Stimulated activated CD4-positive, alpha-beta T cell treated with anti-CD3 and anti-CD28 coated beads, TNF-alpha, amount 100 ng/mL, for 1 hour (primary cell): ENCODE measurements at places on chromosomes 11 and 22.

DNA sequence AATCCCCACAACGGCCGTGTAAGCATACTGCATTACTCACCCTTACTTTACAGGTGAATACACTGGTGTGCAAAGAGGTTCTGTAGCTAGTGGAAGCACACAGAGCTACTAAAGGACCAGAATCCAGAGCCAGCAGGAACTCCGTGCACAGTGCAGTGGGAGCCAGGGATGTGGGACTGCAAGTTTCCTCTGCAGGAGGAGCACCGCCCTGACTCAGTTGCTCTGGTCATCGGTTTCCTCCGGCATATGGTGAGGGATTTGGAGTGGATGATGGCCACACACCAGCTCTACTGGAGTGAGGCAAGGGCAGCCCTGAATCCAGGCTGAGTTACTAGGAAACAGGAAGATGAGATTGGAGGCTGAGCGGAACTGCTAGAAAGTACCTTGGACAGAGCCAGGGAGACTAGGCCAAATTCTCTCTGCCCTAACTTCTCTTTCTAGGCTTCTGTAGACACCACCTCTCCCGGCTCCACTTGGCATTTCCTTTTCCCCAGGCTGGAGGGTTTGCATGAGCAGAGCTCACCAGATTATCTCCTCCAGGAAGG, 18.2 kb upstream of the C22orf42 start:
- no peak for DNase-seq

GRCh38 chr11:132579136-132579535, 953.2 kb downstream of the OPCML start:
- DNase-seq: no peak

- DNase-seq: no peak
These were observed 4.7 kb downstream of the PEX26 start for GRCh38 chr22:18082467-18082866.

DNA sequence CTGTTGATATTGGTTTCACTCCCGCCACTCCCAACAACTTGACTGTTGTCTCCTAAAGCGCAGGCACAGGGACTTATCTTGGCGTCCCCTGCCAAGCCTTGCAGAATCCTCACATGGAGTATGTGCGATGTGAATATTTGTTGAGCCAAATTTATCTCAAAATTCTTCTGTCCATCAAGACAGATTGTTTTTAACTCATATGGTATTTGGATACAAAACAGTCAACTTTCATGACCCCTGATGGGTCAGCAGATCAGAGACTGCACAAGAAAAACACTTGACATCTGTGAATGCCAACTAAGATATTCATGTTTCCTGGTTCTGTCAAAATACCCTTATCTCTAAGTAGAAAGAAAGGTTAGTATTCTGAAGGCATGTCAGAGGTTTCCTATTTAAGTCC, 221.7 kb upstream of the BLID start:
- no peak for DNase-seq

- no peak for DNase-seq
These were observed 100.5 kb upstream of the TIMP3 start for GRCh38 chr22:32701034-32701433.

GRCh38 chr11:32594272-32594671, 10.6 kb downstream of the EIF3M start:
- DNase-seq: no peak

DNA sequence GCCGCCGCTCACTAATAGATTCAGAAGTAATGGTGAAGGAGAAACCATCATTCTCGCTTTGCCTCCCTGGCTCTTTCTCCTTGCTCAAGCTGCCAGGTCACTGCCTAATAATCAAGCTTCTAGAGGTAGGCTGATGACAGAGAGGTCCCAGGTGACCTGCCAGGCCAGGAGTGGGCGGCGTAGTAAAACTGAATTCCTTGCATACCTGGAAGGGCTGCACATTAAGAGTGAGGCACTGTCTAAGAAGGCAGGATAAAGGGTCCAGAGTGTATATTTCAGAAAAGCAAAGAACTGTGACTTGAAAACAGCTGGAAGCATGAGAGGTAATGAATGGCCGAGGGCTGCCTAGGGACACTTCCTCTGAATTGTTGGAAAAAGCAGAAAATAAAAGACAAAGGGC, 4.1 kb downstream of the SYT13 start:
- DNase-seq: no peak

DNA sequence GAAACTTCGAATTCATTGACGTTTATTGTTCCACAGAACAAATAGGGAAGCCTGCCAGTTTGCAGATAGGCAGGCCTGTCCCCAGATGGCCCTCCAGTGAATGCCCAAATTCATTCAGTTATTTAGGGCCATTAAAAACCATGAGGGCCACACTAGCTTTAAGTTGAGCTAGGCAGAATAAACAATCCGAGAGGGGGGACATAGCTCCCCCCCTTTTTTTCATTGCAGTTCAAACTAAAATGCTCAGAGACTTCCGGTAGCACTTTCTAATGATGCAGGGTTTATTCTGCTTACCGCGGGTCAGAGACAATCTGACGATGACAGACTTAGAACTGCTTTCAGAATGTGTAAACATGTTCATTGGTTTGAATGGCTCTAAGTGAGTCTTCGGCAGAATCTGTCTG, 72.0 kb downstream of the ZBTB16 start:
- no peak for DNase-seq

- DNase-seq: no peak
These were observed 634.1 kb upstream of the LRRC4C start for GRCh38 chr11:42093541-42093940.

DNA sequence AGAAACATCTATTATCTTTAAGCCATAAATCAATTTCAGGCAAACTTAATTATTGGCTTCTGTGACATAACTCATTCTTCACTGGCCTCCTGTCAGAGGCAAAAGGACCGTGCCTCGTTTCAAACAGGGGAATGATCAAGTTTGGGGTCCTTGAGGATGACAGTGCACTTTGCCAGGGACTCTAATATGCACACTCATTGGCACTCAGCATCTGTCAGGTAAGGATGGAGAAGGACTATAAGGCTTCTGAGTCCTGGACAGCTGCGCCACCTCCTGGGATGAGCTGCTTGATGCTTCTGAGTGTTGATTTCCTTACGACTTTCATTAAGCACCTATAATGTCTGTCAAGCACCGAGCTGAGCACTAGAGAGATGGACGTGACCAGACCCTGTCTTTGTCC, 20.2 kb downstream of the BPIFC start:
- DNase-seq: no peak

- no peak for DNase-seq
These were observed 19.6 kb downstream of the RTN4R start for GRCh38 chr22:20248461-20248978.

DNA sequence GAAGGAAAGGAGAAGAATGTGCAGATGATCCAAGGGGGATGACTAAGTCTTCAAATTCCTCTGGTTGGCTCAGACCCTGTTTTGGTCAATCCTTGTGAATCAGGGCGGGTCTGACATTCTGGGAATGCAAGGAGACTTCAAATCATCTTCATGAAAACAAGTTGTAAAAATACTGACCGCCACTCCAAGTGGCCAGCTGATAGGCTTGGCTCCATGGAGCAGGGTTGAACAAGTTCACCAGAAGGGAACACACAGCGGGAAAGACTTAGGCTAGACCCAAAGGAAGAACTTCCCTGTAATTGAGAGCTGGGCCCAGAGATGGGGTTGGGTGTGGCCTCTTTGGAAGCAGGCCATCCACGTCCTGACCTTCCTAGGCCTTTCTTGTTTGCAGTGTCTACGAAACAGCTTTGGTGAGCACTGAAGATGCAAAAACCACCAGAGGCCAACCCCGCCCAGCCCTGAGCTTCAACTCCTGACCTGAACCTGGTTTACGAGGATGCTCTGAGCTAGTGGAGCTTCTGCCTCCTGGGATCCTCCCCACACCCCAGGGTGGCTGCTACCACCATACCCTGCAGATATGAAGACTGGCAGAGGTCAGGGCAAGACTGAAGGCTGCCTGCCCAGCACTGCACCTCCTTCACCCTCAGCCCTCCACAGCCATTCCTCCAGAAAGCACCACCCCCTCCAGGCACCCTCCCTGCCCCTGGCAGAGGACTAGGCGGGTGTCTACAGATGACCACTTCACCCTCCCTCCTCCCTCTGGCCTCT, 26.1 kb downstream of the GDPD5 start:
- DNase-seq: no peak

DNA sequence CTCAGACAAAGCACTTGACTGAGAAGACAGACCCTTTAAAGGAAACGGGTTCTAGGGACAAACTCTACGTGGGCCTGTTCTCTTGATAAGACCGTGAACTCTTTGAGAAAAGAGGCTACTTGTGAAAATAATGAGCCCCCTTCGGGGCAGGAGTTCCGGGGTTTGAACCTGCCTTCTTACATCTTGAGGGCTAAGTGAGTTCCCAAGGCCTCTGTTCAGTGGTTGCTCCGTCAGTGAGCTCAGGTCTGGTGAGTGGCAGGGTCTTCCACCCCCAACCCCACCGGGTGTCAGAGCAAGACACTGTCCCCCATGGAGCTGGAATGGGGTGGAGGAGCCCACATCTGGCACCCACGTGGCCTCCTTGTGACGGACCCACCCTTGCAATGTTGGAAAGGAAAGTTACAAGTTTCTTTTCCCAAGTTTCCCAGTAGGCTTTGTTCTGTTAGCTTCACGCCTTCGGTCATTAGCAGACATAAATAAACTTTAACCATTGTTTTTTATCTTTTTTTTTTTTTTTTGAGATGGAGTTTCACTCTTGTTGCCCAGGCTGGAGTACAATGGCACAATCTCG, 6.3 kb upstream of the SAMM50 start:
- no peak for DNase-seq

- no peak for DNase-seq
These were observed 7.2 kb downstream of the APLP2 start for GRCh38 chr11:130076778-130077481.

DNA sequence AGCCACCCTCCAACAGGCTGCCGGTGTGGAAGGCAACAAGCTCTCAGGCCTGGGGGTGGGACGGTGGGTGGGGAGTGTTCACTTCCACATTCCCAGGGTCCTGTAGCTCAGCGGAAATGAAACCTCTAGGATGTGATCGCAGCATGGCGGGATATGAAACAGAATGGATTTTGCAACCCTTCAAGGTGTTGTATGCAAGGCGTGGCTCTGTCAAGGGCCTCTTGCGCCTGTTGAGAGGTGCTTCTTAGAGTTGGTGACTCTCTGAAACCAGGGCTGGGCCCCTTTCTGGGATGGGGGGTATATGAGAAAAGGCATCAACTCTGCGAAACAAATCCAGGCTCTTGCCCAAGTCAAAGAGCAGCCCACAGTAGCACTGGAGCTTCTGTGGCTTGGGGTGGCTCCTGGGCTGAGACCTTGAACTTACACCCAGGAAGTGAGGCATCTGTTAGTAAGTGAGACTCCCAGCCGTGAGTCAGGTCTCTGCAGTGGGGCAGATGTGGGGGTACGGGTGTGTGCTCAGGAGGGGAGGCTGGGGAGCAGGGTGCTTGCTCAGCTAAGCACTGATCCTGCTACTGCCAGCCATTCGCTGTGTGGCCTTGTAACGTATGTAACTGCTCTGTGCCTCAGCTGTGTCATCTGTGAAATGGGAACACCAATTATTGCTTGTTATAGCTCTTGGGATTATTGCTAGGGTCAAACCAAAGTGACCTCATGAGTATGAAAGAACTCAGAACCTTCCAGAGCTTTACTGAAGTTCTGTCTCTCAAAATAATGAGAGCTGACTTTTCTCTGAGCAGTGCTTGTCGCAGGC, 28.3 kb downstream of the NECTIN1 start:
- DNase-seq: no peak

GRCh38 chr11:35839368-35840161, 104.3 kb upstream of the LDLRAD3 start:
- DNase-seq: no peak

DNA sequence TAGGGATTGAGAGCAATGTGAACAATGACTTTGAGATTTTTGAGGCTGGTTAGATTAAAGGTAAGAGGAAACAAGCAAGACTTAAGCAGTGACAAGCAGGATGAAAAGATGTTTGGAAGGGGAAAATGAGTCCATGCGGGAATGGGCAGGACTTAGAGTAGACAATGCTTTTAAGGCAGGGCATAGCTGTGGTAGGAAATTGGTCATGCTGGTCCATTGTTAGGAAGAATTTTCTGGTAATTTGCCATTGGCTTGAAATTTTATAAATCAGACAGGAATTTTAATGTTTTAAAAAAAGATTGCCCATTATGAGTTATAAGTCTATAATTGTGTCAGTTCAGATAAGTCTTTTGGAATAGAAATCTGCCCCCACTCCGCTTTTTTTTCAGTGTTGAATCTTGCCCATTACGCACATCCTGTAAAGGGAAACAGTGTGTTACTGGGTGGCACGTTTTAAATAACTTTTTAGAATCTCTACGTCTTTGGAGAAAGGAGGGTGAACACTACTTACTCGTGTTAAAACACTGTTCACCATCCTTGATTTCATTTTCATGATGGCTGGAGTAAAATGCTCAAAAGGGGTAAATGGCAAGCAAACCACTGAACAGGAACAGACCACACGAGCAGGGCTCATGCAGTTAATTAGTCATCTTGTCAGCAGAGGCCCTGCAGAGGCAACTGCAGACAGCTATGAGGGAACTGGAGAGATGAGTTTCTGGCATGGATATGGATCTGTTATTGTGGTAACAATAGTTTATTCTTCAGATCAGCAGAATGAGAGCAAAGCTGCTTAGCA, 25.0 kb downstream of the SWAP70 start:
- DNase-seq: no peak

- DNase-seq: no peak
These were observed 104.1 kb upstream of the E2F8 start for GRCh38 chr11:19344661-19345518.

DNA sequence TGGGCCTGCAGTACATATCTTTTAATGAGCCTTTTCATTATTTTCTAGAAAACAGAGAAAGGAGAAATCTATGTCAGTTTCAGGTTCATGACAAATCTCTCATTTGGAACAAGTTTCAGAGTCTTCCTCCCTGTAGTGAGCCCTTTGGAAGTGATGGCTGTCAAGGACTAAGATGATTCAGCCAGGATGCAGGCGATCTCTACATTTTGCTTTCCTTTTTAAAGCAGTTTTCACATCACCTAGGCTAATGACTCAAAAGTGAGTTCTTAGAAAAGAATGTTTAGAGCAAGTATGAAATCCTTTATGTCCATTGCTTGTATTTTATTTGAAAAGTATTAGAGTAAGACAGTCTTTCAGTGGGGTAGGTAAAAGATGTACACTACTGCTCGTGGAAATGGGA, 130.1 kb downstream of the TRPC6 start:
- DNase-seq: no peak

DNA sequence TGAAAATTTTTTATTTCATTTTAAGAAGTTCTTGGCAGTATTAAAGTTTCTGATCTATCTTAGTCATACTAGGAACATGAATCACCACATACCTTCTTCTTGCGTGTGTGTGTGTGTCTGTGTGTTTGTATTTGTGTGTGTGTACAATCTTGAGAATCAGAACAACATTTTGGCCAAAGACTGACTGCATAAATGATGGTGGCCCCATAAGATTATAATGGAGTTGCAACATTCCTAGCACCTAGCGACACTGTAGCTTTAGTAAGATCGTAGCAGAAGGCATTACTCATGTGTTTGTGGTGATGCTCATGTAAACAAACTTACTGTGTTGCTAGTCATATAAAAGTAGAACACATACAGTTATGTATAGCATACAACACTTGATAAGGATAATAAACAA, 205.4 kb downstream of the FAM76B start:
- no peak for DNase-seq

GRCh38 chr11:67119585-67120391, 725 bp downstream of the KDM2A start:
- no peak for DNase-seq
